GM12891 (cell line): ENCODE measurements at places on chromosomes 2 and 18.

GRCh38 chr18:74914052-74914591, 294.8 kb downstream of the PTGR3 start:
- DNase-seq = no peak

GRCh38 chr2:156327835-156328695, 4.5 kb downstream of the NR4A2 start:
- no peak for DNase-seq

- DNase-seq = no peak
These were observed 57.3 kb downstream of the THNSL2 start for GRCh38 chr2:88227446-88227845.

DNA sequence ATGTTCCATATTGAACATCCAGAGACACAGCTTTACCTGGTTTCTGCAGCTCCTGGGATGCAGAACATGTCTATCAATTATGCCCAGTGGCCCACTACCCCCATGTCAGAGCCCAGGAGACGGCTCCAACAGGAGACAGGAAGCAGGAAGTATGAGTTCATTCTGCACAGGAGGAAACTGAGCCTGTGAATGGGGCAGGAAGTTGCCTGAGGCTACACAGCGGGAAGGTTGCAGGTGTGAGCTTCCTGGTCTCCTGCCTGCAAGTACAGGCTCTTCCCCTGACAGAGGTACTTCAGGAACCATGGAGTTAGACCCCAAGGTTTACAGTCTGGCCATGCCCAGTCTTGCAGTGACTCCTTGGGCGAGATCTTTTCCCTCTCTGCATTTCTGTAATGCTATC, 2.8 kb upstream of the BOK start:
- DNase-seq = no peak

GRCh38 chr2:134884435-134884834, 34.2 kb upstream of the CCNT2 start:
- DNase-seq = no peak

GRCh38 chr2:104233591-104233990, 620.3 kb upstream of the POU3F3 start:
- DNase-seq = no peak

DNA sequence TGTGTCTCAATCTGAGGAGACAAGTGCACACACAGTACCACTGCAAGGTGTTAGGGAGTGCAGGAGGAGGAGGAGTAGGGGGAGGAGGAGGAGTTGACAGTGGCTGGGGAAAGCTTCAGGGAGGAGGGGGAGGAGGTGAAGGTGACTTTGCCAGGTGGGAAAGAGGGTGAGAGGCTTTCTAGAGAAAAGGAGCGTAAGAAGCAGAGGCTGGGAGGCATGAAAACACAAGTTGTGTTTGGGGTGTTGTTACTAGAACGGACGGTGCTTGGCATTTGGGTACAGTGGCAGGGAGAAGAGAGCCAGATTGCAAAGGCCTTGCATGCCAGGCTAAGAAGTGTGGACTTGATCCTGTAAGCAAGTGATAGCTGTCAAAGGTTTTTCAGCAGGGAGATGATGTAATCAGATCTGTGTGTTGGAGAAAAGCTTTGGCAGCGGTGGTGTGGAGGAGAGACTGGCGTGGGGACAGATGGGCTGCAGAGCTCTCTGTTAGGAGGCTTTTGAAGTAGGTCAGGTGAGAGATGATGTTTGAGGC, 16.2 kb downstream of the TANC1 start:
- no peak for DNase-seq

DNA sequence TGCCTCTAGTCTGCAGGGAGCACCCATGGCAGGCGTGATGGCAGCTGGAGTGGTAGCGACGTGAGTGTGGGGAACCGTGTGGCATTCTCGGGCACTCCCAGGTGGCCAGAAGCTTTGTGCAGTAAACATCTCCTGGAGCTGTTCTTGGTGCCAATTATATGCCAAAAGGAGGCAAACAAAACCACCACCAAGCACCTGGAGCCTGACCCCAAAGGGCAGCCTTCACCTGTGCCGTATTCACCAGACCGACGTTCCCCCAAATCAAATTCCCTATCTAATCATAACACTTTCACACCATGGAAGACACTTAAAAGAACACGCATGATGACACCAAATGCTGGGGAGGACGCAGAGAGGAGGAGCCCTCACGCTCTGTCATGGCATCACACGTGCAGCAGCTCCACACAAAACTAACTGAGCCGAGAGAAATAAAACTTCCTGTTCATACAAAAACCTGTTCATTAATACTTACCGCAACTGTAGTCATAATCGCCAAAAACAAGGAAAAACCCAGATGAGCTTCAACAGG, 123.6 kb downstream of the EIPR1 start:
- no peak for DNase-seq

DNA sequence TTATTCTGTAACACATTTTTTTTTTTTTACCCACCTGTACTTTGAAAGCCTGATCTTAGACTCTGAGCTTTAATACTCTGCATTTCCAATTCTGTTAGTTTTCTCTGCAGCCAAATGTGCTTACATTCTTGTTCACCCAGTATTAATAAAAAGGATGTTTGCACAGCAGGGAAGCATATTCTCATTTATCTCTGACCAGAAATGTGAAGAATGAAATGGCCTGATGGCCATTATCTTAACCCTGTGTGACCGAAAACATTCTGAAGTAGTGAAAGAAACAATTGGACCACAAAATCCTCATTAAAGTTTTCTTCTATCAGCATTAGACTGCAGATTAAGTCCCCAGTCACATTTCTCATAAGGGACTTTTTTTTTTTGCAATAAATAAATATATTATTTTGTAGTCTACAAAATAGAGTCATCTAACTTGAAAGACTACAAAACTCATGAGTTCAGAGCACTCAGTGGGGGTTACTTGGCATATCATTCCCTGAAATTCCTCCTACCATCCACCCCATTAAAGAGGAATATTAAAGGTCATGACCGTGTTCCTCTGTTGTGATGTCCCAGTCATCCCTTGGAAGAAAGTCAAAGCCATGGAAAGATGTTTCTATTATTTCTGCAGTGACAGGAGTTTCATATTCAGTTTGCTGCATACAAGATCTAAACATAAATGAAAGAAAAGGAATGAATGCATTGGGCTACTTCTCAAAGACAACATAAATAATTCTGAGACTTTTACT, 364.4 kb downstream of the RND3 start:
- DNase-seq = no peak

GRCh38 chr2:199588054-199588453, 130.3 kb upstream of the SATB2 start:
- no peak for DNase-seq

DNA sequence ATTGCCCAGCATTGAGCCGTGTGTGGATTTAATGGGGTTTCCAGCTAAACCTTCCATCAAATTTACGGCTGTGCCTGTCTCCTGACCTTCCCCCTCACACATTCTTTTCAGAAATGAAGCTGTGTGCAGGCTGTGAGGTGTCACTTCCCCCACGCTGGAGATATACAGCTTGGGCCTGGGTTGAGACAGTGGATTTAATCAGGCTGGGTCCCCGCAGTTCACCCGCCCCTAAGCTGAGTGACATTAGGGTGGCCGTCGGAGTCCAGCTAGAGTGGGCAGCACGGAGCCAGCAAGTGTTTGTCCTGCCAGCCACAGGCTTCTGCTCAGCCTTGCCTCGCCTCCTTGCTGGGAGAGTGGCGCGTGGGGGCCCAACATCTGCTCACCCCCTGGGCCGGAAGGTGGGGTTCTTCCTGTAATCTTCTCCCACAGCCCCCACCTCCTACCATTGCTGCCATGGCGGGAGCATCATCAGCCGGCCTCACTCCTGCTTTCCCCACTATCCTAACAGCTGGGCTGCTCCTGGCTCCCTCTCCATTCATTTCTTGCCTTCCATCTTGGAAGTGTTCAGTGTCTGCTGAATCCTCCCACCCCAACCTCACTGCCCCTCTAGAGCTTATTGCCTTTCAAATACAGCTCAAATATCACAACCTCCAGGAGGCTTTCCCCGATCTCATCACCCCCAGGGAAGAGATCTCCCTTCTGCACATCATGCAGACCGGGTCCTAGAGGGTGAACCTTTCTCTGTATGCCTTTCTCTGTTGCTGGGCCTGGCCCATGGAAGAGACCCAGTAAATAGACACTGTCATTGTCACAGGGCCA, 149.0 kb downstream of the GLI2 start:
- DNase-seq = no peak

DNA sequence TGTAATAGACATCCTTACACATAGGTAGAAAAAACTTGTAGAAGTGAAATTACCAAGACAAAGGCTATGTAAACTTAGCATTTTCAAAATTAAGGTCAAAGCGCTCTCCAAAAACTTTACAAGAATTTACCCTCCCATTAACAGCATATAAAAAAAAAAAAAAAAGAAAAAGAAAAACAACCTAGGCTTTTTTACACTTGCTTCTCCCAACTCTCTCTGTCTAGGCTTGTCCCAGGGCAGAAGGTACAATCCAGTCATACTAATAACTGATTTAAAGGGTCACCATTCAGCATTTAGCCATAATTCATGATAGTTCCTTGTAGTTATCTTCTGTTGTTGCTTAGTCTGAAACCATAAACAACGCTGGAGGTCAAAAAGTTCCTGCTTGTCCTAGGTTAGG, 130.5 kb downstream of the BCL2 start:
- no peak for DNase-seq

DNA sequence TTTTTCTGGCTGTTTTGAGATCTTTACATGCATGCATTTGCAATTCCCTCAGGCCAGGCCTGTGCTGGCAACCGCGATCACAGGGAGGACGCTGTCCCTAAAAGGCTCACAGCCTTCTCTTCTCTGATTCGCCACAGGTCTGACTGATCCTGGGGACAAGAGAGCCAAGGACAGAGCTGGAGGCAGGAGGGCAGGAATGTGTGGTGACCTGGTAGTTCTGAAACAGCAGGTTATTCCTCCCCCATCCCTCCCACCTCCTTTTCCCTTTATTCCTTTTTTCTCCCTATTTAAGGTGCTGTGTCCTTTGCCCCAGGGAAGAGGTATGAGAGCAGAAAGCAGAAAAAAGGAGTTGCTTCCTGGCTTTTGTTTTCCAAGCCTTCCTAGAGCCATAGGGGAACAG, 21.9 kb downstream of the TMEM177 start:
- DNase-seq = no peak

DNA sequence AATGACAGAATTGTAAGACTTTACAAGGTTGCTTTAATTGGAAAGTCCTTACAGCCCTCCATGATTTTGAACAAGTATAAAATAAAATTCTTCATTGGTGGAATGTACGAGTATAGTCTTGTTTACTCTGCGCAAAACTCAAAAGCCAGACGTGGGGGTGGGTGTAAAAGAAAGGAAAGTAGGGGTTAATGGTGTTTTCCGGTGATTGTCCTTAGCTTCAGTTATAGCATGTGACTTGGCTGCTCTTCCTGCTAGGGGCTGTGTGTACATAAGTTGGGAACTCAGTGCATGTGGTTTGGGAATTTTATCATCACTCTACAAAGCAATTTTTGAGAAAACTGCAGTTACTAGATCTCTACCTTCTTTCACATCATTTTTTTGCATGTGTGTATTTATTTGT, 82.4 kb upstream of the CAVIN2 start:
- no peak for DNase-seq
